ENCODE measurements at places on chromosomes 2 and 18.

GRCh38 chr2:56739413-56739812, 555.6 kb downstream of the CCDC85A start:
- no peak for DNase-seq

- no peak for DNase-seq
These were observed 3.1 kb upstream of the SDC1 start for GRCh38 chr2:20227894-20228505.

GRCh38 chr2:191710411-191710900, 32.5 kb downstream of the NABP1 start:
- no peak for DNase-seq

DNA sequence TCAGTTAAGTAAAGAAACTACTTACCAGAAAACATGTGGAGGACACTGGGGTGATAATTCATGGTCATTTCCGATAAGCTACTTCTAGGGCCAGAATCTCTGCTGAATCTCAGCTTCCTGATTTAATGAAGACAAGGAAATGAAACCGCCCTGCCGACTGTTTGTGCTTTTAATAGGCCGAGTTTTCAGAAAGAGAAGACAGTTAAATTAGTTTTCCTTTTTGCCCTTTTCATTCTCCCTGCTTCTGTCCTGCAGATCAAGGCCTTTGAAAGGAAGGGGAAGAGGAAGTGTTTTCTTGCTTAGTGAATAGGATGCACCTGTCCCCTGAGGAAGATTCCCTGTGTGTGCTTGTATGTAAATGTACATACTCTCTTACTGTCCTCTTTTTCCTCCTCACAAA, 126.6 kb downstream of the SH3RF3 start:
- no peak for DNase-seq

DNA sequence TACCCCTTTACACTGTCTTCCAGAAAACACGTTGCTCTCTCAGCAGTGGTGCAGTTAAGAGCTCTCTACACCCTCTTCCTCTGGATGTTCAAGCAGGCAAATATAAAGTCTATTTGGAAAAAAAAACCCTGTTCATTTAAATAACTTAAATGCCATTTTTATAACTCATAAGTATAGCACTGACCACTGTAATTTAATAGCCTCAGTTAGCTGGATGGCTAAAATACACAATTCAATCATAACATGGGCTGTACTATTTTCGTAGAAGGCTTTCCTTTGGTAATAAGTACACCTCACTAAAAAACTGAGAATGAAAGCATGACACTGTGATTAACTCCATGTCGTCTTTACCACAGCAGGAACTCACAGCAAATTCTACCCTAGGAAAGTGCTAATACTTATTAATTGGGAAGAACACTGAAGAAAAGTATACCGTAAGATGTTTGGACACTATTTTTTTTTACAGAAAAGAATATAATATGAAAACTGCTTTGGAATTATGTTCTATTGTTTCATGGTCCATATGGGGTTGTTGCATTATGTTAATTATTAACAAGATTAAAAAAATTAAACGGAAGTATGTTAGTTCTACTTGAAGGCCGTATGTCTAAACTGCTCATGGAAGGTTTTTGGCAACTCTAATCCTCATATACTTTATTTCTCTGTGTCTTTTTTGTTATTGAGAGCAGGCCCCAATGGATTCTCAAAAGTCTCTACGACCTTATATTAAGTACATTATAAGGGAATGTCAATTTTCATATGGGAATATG, 269.1 kb downstream of the ZNF385B start:
- no peak for DNase-seq

DNA sequence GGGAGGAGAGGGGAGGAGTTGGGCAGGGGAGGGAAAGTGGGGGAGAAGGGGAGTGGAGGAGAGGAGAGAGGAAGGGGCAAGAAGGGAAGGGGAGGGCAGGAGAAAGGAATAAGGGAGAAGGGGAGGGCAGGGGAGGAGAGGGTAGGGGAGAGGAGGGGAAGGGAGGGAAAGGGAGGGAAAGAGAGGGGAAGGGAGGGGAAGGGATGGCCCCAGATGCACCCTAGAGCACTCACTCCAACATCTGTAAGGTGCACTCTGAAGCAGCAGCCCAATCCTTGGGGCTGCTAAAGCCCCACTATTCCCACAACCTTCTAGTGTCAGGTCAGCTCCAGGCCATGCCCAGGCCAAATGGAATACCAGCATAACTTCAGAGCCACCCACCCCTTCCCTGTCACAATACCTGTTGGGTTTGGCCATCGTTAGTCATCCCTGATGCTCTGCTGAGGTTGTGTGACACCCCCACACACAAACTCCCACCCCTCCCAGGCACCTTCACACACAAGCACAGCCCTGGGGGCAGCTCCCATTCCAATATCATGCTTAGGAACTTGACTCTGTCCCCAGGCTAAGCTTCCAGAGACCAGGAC, 55.7 kb upstream of the PKDCC start:
- no peak for DNase-seq

DNA sequence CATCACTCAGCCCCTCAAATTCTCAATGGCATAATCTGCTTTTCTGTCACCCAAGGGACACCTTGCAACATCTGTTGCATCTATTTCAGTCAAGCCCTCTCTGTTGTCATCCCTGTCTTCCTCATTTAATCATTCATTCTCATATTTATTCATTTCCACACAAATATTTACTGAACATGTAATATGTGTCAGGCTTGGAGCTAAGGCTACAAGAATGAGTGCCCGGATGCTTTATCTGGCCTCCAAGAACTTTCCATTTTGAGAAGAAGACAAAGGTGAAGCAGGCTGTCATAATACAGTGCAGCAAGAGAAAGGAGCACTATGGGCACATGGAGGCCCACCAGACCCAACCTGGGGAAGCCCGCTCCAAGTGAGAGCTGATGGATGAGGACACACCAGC, 15.6 kb downstream of the IL18RAP start:
- DNase-seq = no peak

- DNase-seq = no peak
These were observed 133.4 kb upstream of the NABP1 start for GRCh38 chr2:191544461-191545062.

DNA sequence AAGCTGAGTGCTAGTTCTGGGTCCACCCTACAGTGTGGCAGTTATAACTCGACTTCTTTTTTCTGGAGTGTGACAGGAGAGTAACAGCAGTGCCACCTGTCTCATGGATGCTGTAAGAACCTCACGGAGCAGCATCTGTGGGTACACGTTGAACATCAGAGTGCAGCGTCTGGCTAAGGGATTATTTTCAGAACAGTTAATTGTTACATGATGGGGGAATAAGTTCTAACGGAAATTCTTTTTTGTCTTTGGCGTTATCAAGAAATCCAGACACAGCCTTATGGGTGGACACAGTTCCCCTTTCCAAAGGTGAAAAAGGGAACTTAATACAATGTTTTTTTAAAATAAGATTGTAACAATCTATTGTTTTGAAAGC, 28.3 kb upstream of the TOGARAM2 start:
- DNase-seq = no peak

DNA sequence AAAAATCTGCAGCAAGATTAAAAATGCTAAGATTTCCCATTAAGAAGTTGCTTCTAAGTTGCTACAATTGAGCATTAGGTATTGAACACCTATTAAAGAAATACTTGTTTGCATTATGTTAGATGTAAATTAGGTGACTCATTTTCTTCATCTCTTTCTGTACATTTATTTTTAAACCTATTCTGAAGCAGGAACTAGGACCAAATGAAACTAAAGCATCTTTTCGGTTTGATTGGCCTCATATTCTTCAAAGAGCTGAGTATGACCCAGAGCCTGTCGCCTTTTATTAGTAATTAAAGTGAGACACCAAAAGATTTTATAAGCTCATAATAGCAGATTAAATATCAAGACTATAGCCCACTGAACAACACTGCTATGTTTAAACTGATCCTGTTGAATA, 83.4 kb upstream of the ZEB2 start:
- DNase-seq = no peak

DNA sequence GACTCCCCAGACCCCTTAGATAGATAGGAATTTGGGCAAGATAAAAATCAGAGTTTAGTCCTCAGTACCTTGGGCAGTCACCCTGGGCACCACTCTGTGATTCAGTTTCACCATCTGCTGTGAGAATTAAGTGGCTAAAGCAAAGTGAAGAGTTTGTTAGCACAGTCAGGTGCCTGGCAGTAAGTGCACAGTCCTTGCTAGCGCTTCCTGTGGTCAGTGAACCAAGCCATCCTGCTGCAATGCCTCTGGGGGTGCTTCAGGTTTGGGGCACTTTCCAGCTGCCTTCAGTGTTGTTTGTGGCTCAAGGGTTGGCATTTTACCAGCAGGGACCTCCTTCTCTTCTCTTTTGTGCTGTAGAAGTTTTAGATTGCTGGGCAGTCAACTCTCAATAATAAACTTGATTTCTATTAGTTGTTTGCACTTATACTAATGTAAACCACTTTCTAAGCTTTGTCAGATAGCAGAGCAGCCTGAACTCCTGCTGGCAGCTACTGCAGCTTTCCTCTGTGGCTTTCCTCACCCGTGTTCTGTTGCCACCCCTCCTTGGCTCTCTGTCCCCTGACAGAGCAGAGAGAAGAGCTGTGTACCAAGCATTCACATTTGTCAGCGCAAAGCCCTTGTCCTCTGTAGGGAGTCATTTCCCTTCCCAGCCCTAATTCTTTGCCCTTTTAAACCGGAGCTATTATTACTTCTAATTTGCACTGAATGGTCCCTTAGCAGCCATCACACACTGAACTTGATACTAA, 48.4 kb upstream of the RMP24 start:
- DNase-seq = no peak
